ENCODE measurements at places on chromosomes 7 and 10.

GRCh38 chr10:12338981-12339380 is 10.4 kb upstream of the CAMK1D start:
- DNase-seq, result no peak

DNA sequence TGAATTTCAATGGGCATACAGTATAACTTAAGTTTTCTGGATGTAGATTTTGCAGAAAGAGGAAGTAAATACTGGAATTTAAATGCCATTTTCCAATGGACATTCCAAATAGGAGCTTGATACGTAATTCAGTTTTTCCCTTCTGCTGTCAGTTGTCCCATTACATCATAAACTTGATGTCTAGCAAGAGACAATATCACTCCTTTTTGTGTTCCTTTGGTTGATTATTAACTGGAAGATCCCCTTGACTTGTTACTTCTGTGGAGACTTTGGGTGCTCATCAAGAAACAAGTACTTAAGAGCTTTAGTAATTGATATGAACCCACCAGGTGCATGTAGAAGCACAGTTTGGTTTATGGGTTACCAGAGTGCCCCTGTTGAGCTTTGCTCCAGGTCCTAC is 116.1 kb downstream of the ST7 start:
- DNase-seq, result no peak

GRCh38 chr10:28604567-28605536 is 71.9 kb downstream of the WAC start:
- DNase-seq, result no peak

DNA sequence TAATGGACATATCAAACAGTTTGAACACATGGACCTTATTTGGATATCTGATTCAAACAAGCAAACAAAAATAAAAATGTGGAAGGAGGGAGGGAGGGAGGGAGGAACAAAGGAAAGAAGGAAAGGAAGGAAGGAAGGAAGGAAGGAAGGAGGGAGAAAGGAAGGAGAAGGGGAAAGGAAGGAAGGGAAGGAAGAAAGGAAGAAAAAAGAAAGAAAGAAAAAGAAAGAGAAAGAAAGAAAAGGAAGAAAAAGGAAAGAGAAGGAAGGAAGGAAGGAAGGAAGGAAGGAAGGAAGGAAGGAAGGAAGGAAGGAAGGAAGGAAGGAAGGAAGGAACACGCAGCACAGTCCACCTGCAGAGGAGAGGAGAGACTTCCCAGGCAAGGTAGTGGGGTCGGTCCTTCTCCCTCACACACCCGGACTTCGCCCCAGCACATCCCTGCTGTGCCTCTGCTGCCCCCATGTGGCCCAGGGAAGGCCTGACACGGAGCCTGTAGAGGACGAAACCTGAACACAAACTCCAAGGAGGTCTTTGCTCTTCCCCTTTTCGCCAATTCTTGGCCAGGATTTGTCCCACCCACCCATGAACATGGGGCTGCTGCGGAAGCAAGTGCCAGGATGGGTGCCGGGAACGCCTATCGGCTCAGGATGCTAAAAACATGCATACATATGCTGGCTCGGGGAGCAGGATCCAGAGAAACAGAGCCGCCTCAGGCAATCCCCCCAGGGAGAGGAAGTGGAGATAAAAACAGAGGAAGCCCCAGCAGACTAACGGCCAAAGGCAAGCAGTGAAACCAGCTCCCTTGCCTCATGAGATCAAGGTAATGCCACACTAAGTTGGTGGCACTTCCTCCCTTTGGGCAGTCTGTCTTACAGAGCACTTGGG is 52.3 kb upstream of the DGKI start:
- peak; percentile 45 for DNase-seq

DNA sequence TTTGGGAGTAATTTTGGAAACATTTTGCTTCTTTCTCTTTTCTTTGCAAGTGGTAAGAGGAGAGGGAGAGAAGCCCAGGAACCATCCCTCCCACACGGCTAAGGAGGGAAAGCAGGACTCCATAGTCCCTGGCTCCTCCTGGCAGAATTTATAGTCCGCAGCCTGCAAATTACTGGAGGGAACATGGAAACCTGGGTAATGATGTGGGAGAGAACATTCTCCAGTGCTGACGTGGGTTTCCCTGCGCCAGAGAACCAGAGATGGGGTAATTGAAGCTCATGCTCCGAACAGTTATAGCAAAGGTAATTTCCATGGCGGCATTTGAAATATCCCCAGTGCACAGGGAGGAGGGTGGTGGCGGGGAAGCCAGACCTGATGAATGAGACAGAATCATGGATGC is 320.4 kb downstream of the RPS24 start:
- DNase-seq, result no peak

DNA sequence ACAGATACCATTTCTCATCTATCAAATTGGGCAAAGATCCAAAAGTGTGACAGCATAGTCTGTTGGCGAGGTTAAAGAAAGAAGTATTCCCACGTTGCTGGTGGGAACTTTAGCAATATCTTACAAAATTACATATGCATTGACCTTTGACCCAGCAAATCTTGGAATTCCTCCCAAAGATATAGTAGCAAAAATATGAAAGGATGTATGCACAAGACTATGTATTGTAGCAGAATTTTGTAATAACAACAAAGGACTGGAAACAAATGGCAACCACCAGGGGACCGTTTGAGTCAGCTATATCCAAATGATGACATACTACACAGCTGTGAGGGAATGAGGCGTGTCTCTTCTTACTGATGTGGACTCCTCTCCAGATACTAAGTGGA is 50.2 kb downstream of the KCNH2 start:
- DNase-seq, result no peak

- DNase-seq, result no peak
Observed at GRCh38 chr10:85614981-85615380, 751.6 kb downstream of the GRID1 start.

- DNase-seq, result no peak
Observed at GRCh38 chr7:101589052-101589451, 40.0 kb downstream of the MYL10 start.

DNA sequence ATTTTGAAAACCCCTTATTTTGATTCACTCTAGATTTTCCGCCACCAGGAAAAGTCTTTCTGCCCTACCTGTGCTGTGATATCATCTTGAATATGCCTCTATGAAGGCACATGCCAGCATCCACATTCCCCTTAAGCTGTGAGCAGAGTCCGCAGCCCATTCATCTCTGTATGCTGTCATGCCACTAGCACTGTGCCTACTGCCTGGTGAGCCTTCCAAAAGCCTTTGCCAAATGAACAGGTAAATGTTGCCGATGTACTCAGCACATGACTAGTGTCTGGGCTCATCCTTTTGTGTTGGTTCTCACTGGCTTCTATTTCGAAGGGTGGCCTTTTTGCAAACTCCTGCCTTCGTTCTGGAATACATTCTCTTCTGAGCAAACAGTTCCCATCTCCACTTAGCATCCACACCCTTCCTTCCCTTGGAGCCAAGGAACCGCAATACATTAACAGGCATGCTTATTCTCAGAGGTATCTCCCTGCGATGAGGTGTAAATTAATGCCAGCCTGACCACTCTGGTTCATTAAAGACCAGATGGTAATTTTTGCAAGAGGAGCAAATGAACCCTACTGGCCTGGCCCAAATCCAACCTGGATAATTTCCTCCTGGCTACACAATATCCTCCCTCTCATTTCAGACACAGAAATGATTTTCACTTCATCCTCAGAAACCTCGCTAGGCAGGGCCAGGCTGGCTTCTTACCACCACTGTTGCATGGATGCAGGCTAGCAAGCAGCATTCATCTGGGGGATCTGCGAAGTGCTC is 339.7 kb upstream of the NFE2L3 start:
- DNase-seq, result no peak
